ENCODE measurements at places on chromosomes 2 and 18.
A peak's percentile ranks its signal among the peaks of the same experiment; 100 is the strongest.

DNA sequence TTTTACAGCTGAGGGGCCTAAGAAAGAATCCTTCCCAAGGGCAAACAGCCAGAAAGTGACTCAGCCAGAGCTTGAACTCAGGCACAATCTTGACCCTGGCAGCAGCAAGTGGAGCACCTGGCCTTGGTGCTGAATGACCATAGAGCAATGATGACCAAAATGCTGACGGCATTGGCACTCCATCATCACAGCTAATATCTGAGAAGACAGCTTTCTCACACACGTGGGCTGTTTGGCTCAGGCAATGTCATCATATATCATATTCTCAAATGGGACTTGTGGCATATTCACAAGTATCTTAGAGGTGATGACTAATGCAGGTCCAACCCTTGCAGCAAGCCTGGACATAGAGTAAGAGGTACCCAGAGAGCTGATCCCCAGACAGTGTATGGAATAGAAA lies 443.9 kb upstream of the MYT1L start:
- DNase-seq: no peak

- DNase-seq: no peak
Measured at GRCh38 chr2:3127710-3128109, 249.9 kb downstream of the EIPR1 start.

- no peak for DNase-seq
Measured at GRCh38 chr2:178550352-178550751, 70.1 kb downstream of the PLEKHA3 start.

DNA sequence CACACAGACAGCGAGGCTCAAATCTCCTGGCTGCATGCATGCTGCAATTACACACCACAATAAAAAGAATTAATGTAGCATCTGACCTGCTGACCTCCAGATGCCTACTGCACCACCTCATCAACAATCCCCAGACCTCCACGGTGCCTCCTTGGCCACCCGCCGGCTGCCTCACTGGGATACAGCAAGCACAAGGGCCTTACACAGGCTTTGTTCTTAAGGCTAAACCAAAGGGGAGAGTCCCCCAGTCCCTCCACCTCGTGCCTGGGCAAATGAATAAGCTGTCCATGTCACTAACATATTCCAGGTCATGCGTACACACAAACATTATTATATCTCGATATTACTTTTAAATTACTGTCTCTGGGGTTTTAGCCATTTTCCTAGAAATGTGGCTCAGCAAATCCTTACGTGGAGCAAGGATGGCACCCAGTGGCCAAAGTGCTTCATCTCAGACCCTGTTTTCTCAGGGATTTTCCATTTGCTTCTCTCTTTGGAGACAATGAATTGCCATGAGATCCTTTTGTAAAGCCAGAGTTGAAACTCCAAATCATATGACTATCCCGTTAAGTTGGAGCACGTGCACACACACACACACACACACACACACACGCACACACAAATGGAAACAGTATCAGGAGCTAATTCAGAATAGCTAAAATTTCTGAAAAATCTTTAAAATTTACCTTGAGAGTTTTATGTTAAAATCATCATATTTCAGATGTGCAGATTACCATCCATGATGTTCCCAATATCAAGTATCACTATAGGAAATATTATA lies 313.8 kb downstream of the PDE11A start:
- no peak for DNase-seq

- no peak for DNase-seq
Measured at GRCh38 chr2:58991357-58991756, 750.2 kb upstream of the FANCL start.

DNA sequence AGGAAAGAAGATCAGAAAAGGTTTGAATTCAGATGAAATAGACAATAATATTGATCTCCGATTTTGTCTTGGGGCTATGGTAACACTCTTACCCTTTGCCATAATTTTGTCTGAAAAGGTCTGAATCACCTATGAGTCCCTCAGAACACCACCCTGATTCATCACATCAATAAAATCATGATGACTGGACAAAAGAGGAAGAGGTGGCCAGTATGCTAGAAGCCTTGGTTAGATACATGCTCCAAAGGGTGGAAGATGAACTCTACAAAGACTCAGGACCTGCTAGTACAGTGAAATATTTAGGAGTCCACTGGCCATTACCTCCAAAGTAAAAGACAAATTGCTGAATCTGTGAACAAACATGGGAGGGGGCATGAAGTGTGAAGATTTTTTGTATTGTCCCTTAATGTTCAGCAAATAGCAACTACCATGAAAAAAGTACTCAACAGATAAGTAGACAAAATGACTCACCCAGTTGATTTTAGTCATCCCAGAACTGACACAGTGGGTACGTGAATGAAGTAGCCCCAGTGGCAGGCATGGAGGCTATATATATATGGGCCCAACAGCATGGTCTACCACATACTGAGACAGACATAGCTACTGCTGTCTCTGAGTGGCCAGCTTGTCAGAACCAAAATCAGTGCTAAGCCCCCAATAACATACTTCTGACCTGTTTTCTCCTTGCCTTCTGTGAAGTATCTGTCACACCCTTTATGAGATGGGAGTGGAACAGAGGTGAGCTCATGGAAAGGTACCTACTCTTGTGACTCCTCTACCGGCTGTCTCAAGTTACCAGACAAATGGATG lies 36.5 kb upstream of the GLS start:
- DNase-seq: peak; percentile 35
